Pulmonary artery endothelial cell (primary cell): ENCODE measurements at places on chromosomes 1 and 21. TPM values are rescaled to one million over a fixed set of nuclear protein-coding genes. Genes with fewer than 3 reads are reported as not detected.

Gene MTR
- total RNA-seq, result 37.5 and 39.9 TPM in 2 replicates

Gene DHX9
- total RNA-seq, result 190 and 272 TPM in 2 replicates

Gene ATP6V1G3
- total RNA-seq, result not detected in 2 replicates

Gene KRTAP19-3
- not detected in 2 replicates for total RNA-seq
